Frontal cortex (tissue), 4 donors: ENCODE measurements at places on chromosomes 13 and 19. TPM values are rescaled to one million over a fixed set of nuclear protein-coding genes. Genes with fewer than 3 reads are reported as not detected.

- DNase-seq, result no peak
Observed at GRCh38 chr13:89115307-89115706, 1444.1 kb downstream of the SLITRK5 start.

GRCh38 chr13:75550159-75550567, 572 bp downstream of the UCHL3 start:
- DNase-seq, result no peak

DNA sequence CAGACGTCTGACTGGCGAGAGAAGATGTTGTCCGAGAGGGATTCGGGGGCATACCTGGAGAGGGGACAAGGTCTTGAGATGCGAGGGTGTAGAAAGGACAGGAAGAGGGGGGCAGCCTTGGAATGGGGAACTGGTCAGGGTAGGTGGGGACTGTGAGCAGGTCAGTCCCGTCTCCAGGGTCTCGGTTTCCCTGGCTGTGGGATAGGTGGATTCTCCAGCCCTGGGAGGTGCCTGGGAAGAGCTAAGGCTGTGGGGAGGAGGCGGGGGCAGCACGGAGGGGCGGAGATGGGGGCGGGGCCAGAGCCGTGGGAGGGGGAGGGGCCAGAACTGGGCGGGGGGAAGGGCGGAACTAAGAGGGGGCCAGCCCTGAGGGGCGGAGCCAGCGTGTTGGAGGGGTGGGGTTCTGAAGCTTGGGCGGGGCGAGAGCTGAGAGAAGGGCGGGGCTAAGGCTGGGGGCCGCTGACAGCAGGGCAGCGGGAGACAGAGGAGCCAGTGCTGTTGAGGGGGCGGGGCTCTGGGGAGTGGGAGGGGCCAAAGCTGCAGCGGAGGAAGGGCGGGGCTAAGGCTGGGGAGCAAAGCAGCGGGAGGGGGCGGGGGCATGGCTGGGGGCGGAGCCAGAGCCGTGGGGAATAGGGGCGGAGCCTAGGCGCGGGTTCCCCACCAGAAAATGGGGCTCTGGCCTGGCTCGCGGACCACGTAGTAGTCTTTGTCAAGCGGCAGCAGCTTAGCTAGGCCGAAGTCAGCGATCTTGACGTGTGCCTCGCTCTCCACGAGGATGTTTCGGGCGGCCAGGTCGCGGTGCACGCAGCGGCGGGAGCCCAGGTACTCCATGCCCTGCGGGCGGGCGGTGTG, 9.5 kb upstream of the INSL3 start:
- DNase-seq, result peak; percentile 55

GRCh38 chr19:15595069-15595468, 19.9 kb upstream of the CYP4F8 start:
- DNase-seq, result no peak

DNA sequence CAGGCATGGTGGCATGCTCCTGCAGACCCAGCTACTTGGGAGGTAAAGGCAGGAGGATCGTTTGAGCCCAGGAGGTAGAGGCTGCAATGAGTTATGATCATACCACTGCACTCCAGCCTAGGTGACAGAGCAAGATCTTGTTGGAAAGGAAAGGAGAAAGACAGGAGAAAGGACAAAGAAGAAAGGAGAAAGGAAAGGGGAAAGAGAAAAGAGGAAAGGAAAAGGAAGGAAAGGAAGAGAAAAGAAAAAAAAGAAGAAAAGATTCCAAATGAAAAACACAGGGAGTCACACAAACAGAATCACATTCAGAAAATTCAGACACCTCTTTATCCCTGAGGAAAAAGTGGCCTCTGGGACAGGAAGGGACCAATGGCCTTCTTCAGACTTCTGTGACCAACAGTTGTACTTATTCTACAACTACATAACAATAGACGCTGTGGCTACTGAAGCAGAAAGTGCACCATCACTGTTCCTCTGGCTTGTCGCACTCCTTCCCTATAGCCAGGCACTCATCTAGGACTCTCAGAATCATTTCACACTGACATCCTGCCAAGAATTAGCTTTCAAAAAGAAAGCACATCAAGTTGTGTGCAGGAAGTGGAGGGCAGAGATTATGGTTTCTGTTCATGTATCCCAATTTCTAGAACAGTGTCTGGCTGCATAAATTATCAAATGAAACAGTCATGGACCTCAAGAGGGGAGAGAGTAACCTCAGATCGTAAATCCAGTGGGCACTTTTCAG, 5.9 kb downstream of the MTMR6 start:
- DNase-seq, result no peak

GRCh38 chr13:99792079-99792921, 179.3 kb downstream of the ZIC5 start:
- DNase-seq, result no peak

- DNase-seq, result no peak
Observed at GRCh38 chr19:53333066-53333462, 485 bp upstream of the ZNF845 start.

DNA sequence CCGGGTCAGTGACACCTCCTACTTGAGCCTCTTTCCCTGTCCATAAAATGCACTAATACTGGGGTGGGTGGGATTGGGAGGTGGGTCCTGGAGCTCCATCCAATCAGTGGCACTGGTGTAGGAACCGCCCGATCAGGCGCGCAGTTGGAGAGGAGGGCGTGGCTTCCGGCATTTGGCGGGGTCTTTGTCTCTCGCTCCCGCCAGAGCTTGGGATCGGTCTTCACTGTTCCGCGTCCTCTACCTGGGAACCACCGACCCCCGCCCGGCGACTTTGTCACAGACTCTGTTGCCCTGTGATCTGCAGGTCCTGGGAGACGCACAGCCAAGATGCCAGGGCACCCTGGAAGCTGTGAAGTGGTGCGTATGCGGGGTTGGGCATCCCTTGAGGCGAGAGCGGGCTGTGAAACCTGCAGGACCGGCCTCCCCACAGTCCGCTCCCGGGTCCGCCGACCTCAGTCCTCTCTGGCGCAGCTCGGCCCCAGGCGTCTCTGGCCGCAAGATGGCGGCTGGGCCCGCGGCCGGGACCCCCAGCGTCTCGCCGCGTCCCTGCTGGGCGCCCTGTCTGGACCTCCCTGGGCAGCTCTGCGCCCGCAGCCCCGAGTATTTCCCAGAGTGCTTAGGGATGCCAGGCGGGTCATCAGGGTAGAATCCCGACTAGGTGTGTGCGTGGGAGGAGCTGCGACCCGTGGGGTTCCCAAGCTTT, 41.6 kb upstream of the ZNF730 start:
- DNase-seq, result peak; percentile 44

- no peak for DNase-seq
Observed at GRCh38 chr19:41303954-41304353, 6.0 kb upstream of the CCDC97 start.

- no peak for DNase-seq
Observed at GRCh38 chr13:35469806-35470525, 6.5 kb downstream of the MAB21L1 start.

DNA sequence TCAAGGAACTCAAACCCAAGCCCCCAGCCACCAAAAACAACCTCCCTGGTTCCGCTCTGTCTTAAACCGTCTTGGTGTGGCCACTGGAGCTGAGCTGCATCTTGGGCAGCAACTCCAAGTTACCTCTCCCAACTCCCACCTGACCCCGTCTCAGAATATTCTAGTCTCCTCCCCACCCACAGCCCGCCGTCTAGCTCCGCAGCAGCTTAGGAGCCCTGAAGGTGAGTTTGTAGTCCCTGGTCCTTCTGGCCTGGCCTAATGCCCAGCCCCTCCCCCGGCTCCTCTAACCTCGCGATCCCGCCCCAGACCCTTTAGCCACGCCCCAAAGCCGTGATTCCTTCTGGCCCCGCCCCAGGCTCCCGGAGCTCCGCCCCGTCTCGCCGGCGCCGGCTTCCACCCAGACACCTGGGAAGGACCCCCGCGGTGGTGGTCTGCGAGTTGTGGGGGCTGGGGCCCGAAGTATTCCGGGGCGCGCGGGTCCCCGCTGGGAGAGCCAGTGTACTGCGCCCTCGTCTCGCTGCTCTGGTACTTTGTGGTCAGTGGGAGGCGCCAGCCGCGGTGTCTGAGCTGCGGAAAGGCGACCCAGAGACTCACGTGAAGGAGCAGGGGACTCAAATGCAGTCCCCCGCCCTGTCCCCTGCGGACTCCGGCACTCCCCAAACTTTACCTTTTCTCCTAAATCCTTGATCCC, 2.5 kb upstream of the LHB start:
- DNase-seq, result no peak

DNA sequence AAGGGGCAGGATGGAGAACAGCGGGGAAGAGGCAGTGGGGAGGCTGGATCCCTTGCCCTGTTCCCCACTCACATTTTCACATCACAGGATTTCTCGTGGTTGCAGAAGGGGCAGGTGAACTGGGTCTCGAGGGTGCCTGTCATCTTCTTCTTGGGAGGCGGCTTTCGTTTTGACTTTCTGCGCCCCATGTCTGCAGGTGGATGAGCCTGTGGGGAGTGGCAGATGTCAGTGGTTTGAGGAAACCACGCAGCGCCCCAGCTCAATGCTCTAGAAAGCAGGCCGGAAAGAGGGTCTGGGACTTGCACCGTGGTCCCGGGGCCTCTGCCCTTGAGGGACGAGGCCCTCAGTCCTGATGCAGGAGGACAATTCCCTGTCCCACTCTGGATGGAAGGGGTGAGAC, 4.9 kb downstream of the ELOF1 start:
- no peak for DNase-seq

Gene C13orf46
- total RNA-seq, result under 0.01 TPM

Gene KIR2DL1
- not detected for total RNA-seq

Gene ADAMTSL5
- total RNA-seq, result under 0.01 TPM

Gene ZNF99
- 0.41 TPM for total RNA-seq

Gene FFAR1
- not detected for total RNA-seq

Gene FLT1
- total RNA-seq, result 9.8 TPM

Gene DMKN
- under 0.01 TPM for total RNA-seq

Gene CYP2F1
- total RNA-seq, result not detected
